ENCODE measurements at places on chromosomes 1 and 21.

- DNase-seq = no peak
Measured at GRCh38 chr1:165884690-165885304, 57.4 kb downstream of the UCK2 start.

GRCh38 chr1:26234644-26235370, 807 bp downstream of the CEP85 start:
- no peak for DNase-seq

GRCh38 chr1:41618871-41619270, 134.4 kb upstream of the EDN2 start:
- no peak for DNase-seq

GRCh38 chr1:66526036-66526435, 7.9 kb upstream of the SGIP1 start:
- DNase-seq = no peak

DNA sequence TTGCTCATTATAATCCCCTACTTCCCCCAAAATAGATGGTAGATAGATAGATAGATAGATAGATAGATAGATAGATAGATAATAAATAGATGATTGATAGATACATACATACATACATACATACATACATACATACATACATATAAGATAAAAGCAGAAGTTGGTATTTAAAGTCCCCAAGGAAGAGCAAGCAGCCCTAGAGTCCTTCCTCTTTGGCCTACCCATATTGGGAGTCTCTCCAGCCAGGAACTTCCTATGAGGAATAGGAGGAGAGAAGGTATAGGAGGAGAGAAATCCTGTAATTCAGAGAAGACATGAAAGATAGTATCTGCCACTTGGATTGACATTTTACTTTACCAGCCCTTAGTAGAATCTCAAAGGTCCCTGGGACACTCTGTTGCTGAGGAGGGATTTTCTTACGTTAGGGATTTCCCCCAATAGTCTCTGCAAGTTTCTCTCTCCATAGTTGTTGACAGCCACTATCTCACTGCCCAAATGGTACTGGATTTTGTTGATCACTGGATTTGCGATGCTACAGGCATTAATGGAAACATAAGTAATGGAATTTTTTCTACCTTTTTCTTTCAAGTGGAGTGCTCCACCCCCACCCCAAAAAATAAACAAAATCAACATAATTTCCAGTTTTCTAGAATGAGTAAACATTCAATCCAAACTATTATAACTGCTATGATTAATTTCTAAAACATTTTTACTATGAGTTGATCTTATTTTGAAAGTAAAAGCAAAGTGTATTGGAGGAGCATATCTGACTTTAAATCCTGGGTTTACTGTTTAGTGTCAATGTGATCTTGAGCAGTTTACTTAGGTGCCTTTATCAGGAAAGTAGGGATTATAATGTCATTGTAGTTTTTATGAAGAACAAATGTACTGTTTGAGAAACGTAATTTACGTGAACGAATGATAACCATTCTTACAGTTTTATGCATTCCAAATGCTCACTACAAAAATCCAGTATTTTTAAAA, 93.2 kb upstream of the TNFSF4 start:
- no peak for DNase-seq

DNA sequence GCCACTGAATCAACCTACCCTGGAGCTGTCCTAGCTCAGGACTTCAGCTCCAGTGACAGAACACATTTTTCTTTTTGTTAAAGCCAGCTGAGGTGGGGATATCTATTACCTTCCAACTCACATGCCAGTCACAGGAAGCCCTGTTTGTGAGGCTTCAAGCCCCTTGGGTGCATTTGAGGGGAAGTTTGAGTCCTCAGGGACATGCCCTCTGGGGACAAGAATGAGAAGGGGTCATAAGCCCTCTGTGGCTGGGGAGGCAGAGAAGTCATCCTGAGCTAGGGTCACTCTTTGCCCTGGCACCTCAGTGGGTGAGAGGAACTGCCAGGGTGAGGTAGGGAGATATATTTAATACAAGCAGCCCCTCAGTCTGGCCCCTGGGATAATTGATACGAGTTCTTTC, 33.5 kb upstream of the CLDN14 start:
- no peak for DNase-seq

DNA sequence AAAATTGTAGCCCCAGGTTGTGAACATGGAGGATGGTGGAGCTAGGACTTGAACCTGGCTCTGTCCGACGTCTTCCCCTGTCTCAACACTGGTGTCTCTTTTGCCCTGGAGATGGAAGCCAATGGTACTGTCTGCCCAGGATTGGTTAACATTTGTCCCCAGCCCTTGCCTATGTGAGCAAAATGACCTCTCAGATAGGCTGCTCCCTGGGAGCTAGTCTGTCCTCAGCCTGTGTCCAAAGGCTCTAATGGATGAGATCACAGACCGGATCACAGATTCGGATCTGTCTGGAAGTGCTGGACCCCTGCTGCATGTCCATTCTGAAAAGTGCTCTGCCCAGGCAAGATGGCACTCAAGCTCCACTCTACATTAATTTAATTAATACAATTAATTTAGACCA, 394.4 kb upstream of the VAMP3 start:
- no peak for DNase-seq
